MV-4-11 (cell line): ENCODE measurements at places on chromosomes 2 and 18.
A peak's percentile ranks its signal among the peaks of the same experiment; 100 is the strongest.

DNA sequence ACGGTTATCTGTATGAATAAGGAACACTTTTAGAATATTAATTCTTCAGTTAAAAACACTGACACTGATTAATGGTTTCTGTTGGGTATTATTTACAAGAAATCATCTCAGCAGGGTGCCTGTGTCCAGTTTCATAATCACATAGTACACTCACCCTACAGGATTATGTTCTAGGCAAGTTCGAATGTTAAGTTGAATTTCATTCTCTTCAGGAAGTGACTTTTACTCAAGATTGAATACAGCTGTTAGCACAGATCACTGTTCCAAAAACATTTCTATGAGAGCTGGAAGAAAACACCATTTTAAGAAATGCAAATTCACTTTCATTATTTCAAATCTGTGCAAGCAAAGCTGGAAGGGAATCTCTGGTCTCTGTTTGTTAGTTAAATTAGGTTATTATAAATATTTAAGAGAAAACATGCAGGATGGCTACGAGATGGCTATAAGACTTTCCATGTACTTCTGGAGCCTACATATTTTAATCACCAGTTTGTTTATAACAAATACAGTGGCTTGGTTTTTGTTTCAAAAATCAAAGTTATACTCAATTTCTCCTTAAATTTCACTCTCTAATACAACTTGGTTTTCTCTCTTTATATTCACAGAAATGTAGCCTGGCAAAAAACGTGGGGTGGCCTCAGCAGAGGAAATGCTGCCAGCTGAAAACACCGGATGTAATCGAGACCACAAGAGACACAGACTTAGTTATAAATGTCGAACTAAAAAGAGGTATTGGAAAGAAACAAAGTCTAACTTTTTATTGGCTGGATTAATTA lies 65.8 kb downstream of the RBMS1 start:
- peak; percentile 75 for DNase-seq

- no peak for DNase-seq
Measured at GRCh38 chr2:212109217-212109616, 429.4 kb downstream of the ERBB4 start.

- DNase-seq: no peak
Measured at GRCh38 chr18:13371689-13372418, 153.3 kb downstream of the LDLRAD4 start.

DNA sequence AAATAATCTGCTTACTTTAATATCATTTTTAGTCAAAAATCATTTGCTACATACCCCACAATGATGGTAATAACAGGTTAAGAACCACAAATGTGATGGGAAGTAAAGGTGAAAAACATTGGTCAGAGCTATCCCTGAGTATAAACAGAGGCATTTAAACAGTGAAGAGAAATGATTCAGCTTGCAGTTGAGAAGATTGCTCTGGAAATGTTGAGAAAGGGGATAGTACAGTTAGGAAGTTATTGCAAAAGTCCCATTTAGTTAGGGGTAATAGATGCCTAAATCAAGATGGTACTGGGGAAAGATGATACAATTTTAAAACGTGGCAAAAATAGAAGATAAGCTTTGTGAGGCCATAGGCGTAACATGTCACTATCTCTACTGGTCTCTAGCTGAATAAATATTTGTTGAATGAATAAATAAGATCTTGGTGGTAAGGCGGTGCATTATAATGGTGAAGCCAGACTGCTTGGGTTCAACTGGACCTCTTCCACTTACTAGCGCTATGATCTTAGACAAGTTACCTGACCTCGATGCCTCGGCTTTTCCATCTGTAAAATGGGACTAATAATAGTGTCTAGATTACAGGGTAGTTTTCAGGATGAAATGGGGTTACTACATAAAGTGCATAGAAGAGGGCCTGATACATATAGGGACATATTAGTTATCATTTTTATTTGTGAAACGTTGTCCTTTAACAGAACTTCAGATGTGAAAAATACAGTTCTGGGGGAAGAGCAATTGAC lies 2.0 kb upstream of the BZW1 start:
- no peak for DNase-seq

GRCh38 chr2:114261366-114261765 lies 181.1 kb upstream of the DPP10 start:
- DNase-seq: no peak

- DNase-seq: peak; percentile 11
Measured at GRCh38 chr2:65388596-65389390, 43.6 kb downstream of the SPRED2 start.

DNA sequence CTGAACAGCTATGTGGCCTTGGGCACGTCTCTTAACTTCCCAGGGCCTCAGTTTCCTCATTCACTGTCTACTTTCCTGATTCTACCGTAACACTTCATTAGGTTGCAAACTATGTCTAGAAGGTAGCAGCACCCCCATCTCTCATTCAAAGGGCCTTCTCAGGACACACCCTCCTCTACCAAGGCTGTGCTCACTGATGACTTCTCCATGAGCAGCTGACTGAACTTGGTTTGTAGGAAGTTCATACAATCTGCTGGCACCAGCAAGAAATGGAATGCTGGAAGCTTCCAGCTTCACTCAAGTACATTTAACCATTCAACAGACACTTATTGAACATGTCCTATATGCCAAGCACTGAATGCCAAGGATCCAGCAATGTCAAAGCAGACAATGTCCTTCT lies 250.8 kb upstream of the CTAGE1 start:
- no peak for DNase-seq

- DNase-seq: no peak
Measured at GRCh38 chr18:6752202-6752860, 22.8 kb downstream of the ARHGAP28 start.

DNA sequence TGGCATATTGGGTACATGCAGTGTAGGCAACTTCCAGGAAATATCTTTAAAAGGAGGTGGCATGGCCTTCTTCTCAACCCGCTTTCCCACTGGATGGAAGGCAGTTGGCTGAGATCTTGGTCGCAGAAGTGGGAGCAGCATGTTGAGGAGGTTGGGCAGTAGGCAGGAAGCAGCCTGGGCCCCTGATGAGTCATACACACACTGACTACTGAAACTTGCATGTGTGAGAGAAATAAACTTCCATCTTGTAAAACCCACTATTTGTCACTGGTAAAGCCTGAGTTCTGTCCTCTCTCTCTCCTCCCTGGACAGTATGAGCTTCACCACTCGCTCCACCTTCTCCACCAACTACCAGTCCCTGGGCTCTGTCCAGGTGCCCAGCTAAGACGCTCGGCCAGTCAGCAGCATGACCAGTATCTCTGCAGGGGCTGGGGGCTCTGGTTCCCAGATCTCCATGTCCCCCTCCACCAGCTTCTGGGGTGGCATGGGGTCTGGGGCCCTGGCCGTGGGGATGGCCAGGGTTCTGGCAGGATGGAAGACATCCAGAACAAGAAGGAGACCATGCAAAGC lies 233.8 kb upstream of the SPRED2 start:
- DNase-seq: peak; percentile 83

DNA sequence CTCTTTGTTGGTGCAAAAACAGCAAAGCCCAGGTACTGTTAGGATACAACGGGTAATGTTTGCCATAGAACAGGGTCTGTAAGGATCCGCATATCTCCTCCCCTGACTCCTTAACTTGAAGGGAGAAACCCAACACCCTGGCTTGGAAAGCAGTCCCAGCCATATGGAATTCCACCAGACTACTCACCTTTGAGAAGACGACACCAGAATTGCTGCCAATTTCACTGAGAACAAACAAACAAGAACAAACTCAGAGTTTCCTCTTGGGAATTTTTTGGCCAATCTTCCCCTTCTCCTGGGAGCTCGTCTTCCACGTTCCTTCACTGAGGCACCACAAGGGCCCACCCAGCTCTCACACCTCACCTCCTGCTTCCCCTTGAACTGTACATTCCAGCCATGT lies 29.2 kb downstream of the CAPN14 start:
- DNase-seq: no peak

- no peak for DNase-seq
Measured at GRCh38 chr2:206361407-206362045, 81.8 kb upstream of the ADAM23 start.

DNA sequence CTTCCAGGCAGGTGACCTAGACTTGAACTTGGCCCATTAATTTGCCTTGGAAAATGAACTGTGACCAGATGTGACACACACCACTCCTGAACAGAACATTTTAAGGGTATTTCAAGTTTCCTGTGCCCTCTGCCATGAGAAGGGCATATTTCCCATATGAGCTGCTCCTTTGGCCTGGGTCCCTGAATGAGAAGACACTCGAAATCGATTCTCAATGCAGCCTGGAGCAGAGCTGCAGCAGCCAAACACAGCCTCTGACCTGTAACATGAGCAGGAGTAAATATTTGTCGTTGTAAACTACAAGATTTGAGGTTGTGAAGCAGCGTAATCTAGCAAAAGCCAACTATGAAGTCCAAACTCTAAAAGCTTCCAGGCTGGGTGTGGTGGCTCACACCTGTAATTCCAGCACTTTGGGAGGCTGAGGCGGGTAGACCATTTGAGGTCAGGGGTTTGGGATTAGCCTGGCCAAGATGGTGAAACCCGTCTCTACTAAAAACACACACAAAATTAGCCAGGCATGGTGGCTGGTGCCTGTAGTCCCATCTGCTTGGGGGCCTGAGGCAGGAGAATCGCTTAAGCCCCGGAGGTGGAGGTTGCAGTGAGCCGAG lies 30.1 kb upstream of the SOS1 start:
- no peak for DNase-seq

DNA sequence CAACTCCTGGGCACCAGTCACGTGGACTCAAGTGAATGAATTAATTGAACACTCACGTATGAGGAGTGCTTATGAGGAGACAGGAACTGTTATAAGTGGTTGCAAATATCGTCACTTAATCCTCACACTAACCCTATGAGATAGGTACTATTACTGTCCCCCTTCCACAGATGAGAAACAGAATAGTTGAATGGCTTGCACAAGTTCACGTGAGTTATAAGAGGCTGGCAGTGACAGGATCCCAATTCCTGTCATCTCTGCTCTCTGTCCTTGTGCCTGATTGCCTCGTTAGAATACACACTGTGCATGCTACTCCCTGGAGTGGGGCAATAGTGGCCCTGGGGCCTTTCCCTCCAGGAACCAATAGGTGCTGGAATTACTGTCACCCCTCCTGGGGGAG lies 253.5 kb downstream of the DYSF start:
- no peak for DNase-seq

- DNase-seq: no peak
Measured at GRCh38 chr2:9392898-9393765, 30.2 kb downstream of the ITGB1BP1 start.

DNA sequence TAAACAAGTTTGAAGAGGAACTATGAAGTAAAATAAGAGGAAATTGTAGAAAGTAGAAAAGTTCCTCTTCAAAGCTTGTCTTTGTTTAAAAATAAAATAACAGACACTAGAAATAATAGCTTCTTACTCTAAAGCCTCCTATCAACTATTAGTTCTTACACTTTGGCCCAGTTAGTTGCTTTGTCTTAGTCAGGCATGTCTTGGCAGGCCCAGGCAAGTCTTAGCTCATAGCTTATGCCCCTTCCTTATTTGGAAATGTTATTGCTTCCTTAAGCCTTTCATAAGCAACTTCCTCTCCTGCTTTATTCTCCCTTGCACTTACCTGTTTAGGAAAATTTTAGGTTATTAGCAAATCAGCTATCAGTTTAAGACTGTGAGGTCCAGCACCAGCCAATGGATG lies 950.6 kb upstream of the LRATD1 start:
- DNase-seq: peak; percentile 63

DNA sequence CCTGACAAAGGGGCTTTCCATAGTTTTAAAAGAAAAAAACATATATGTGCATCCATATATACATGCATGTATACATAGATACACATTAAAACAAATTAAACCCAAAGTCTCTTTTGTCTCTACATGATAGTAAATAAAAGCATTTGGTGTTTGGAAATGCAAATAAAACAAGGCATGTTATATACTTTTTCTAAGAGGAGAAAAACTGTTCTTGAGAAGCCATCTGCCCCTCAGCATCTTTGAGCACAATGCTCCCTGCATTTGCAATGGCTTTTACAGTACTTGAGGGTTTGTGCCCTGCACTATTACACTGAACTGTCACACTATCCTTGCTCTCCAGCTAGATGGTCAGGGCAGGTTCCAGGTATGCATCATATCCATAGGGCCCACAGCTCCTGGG lies 210.2 kb downstream of the L3MBTL4 start:
- no peak for DNase-seq

DNA sequence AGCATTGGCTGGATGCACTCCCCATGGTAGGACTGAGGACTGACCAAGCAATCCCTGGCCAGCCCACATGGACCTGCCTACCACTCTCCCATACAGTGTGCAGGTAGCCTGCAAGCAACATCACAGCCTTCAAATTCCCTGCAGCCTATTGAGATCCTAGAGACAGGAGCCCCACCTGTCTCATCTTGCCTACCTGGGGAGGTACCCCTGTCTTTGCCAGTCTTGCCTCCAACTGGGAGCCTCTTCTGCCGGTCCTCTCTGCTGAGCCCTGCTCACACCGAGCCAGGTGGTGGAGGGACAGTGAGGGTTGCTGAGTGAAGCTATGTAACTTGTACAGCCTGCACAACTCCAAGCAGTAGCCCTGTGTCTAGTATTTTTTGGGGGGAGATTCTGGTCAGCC lies 29.9 kb downstream of the TTC32 start:
- no peak for DNase-seq

DNA sequence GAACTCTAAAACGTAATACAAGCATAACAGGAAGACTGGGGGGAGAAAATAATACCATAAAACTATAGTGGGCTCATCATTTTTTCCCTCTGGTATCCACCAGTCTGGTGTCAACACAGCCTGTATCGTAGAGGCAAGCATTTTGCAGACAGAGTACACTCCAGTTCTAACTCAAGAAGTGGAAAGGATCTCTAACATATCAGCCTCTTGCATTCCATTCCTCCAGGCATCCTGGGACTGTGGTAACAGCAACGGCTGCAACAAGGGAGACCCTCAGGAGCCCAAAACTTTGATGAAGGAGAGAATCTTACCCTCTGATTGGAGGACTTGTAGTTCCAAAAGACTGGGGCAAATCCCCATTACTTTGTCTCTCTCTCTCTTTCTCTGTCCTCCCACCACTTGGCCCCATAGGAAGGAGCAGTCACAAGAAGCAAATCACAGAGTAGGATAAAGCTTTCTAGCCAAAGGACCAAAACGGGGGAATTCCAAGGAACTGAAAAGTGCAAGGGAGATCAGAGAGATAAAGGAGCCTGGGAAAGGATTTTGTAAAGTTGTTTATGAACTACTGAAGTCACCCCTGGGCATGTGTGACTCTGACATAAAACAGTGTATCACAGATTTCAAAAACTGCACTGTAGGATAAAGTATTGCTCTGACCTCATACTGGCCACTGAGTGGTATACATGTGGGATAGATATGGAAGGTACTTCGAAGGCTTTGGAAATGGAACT lies 11.9 kb downstream of the FRZB start:
- DNase-seq: no peak

- DNase-seq: no peak
Measured at GRCh38 chr2:669323-669722, 7.9 kb downstream of the TMEM18 start.

- peak; percentile 88 for DNase-seq
Measured at GRCh38 chr2:152175368-152176112, at the start of gene STAM2. STAM2 (minus strand) TSS chr2:152175763; CDS start chr2:152175642, 121 bp downstream.

- no peak for DNase-seq
Measured at GRCh38 chr2:10482460-10482859, 34.3 kb upstream of the ODC1 start.

GRCh38 chr2:209990838-209991237 lies 11.6 kb upstream of the RPE start:
- no peak for DNase-seq
